Frontal cortex (tissue), 4 donors: ENCODE measurements at places on chromosomes 2 and 18. TPM values are rescaled to one million over a fixed set of nuclear protein-coding genes. Genes with fewer than 3 reads are reported as not detected.

GRCh38 chr2:208097801-208098200 lies 26.5 kb downstream of the CRYGD start:
- DNase-seq = no peak

DNA sequence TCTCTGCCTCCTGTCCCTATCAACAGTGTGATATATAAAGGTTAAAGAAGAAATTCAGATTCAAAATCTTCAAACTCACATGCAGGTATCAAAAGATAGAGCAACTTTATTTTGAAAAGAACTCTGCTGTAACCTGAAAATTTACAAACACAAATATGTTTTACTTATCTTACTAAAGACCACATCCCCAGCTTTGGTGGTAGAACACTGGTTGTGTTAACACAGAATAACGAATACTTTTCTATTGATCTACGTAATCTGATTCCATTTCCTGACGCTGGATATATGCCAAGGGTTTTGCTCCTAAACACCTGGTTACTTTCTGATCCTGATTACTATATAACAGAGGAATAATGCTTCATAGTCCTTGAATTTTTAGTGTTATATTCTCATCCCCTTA lies 23.1 kb upstream of the SLC39A10 start:
- DNase-seq = no peak

DNA sequence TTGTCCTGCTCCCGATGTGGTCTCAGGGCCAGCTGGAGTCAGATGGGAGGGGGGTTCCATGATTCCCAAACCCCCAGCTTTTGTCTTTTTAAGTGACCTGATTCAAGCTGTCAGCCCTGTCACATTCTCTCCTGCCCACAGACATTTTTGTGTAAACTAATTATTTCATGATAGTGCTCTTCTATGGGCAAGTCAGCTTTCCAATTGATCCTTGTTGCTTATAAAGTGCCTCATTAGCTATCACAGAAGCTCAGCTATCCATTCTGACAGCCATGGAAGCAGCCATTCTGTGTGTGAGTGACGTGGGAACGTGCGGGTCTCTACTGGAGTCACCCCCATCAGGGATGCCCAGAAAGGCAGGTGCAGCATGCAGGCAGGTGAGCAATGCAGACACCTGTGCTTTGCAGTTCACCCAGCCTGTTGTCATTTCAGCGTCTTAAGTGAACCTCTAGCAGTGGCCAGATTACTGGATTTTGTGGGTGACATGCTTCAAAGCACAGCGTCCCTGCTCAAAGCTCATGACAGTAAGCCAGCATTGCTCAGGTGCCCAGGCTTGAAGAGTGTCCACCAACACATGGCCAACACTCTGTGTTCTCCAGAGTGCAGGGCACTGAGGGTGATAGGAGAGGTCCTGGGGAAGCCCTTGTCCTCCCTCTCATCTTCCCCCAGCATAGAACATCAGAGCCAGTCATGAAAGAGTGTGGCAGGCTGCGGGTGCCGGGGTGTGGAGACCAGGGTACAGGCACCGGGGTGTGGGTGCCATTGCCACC lies 162.1 kb upstream of the SH3BP4 start:
- no peak for DNase-seq

DNA sequence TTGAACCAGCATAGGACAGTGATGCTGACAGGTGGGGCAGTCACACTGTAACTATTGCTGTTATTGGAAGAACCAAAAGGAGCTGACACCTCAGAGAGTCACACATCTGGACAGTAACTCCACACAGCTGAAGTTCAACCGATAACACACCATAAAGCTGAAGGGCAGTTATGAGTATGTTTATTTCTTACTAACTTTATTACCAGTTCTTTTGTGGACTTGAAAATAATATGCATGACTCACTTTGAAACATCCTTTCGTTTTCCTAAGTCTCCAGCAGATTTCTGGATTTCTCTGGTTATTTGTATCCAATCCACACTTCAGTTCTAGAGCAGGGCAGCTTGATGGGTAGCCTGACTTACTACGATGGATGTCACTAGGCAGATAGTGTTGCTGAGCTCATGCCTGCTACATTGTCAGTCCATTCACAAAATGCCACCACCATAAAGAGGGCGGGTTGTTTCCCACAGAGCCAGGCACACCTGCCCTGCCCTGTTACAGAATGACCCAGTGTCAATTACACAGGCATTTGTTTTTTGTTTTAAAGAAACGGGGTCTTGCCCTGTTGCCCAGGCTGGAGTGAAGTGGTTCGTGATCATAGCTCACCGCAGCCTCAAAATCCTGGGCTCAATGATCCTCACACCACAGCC lies 8.4 kb upstream of the AGBL5 start:
- no peak for DNase-seq

DNA sequence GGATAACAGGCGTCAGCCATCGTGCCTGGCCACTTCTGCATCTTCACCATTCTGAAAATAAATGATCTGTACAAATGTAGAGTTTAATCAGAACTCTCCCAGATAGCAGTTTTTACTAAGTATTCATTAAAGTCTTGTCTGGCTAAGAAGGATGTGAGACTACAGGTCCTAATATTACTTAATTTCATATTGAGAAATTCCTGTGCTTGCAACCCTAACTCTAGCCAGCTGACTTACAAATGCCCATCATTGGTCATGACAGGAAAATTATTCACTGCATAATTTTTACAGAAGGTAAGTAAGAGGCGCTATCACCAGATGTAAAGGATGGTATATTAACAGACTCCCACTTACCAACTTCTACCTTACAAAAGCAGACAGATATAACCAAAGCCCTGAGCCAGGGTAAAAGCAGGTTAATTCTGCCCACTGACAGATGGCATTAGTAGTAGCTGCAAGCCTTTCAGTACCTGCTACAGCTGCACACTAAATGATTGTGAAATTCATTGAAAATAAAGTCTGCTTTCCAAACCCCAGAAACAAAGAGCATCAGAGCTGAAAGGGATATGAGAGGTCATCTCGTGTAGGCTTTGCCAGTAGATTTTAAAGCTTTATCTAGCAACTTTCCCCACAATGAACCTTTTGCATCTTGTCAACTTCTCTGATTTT lies 271.3 kb upstream of the STON1 start:
- DNase-seq = no peak

TRAPPC12 gene
- 55.8 TPM for total RNA-seq

APCDD1 gene
- total RNA-seq = 10.6 TPM

OR6B2 gene
- total RNA-seq = not detected

RAD51AP2 gene
- total RNA-seq = 0.82 TPM
